Epithelial cell of proximal tubule (primary cell): ENCODE measurements at places on chromosomes 4 and X. TPM values are rescaled to one million over a fixed set of nuclear protein-coding genes. Genes with fewer than 3 reads are reported as not detected.

TLR6 gene
- 0.22 and 0.29 TPM in 2 replicates for total RNA-seq

XAGE2 gene
- not detected in 2 replicates for total RNA-seq

NHSL2 gene
- total RNA-seq = 1.0 and 1.1 TPM in 2 replicates

DNA sequence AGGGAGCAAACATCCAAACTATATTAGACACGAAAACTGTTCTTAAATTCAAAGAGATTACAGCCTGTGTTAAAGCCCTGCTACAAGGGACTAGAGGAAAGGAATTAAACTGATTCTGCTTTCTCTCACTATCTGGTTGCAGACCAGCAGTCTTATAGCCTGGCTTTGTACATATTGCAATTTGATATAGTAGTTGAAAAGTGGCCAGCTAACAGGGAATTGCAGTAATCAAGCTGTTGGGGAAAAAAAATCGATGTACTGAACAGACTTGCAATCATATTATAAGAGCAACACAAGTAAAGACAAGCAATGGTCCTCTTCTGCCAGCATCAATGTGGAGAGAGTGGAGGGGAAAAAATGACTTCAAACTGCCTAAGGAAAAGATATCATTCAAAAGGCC lies 364.4 kb upstream of the EPHA5 start:
- DNase-seq = no peak

DNA sequence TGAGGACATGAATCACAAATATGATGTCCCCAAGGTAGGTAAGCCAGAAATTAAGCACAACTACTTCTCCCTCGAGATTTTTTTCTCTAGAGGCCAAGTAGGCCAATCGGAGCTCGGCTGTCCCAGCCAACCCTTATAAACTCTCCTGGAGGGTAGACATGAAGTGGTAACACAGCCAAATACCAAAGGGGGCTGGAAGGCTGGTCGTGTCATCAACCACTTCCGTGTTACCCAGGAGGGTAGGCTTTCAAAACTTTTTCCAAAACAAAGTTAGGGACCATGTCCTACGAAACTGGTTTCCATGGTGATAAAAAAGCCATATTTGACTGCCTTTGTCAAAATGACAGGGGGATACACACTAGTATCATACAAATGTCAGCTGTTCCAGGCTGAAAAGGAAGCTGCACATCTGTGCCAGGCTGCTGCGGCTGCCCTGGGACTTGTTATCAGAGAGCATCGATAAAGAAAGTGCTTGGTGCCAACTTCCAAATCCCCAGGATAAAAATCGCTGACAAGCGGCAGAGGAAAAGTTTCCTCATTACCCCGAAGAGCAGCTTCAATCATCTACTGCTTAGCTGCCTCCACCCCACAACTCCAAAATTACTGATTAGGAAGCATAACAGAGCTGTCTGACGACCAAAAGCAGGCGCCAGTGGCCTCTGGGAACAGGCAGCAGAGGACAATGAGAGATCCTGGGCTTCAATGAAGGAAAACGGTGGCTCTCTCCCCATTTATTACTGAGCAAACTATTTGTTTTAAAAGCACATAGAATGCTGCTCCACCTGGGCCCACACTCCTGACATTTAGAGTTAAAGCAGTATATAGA lies 20.8 kb downstream of the BCOR start:
- no peak for DNase-seq

DNA sequence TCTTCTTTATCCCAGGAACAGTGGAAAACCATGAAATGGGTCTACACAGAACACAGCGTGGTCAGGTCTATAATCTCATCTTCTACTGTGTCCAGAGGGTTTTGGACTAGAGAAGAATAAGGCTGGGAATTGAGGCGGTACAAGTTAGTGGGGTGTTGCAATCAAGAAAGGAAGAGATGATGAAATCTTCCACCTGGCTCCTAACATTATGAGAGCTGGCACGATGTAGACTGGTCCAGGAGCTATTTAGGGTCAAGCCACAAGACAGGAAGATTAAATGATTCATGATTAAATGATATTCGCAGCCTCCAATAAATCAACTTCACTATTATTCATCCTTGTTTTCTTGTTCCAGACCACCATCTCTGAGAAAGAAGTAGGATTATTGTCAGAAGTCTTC lies 88.0 kb downstream of the ARSF start:
- DNase-seq = no peak

- DNase-seq = no peak
Observed at GRCh38 chr4:75340561-75340960, 173.6 kb downstream of the RCHY1 start.

DNA sequence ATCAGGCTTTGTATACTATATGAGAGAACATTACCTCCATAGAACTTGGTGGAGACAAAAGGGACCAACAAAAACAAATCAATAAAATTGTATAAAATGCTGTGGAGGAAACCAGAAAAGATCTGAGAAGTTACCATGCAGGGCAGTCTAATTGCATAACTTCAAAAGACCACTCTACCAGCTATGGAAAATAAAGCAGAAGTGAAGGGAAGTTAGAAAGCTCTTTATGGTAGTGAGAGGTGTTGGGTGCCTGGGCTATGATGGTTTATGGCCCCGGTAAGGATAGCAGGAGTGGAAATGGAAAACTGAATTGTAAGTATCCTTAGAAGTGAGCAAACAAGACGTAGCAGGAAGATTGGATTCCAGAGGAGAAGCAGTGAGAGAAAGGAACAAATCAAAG lies 3.1 kb downstream of the TMEM184C start:
- DNase-seq = no peak
